ENCODE measurements at places on chromosomes 2 and 18.

GRCh38 chr2:238240757-238241711 is 1.2 kb upstream of the HES6 start:
- DNase-seq = no peak

DNA sequence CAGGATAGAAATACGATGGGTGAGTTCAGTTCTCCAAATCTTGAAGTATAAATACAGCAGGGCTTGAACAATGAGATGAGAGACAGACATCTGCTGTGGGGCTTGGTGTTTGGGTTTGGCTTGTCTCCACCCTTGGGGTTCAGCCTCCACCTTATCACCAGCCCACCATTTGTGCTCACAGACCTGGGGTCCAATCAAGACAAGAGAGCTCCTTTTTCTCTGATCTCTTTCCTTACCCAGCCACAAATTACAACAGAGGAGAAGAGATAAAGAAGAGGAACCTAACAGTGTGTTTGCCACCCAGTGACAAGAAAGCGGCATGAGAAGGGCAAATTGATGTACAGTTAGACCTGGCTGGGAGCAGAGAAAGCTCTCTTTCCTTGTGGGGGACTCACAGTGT is 204.5 kb upstream of the CXCR4 start:
- no peak for DNase-seq

DNA sequence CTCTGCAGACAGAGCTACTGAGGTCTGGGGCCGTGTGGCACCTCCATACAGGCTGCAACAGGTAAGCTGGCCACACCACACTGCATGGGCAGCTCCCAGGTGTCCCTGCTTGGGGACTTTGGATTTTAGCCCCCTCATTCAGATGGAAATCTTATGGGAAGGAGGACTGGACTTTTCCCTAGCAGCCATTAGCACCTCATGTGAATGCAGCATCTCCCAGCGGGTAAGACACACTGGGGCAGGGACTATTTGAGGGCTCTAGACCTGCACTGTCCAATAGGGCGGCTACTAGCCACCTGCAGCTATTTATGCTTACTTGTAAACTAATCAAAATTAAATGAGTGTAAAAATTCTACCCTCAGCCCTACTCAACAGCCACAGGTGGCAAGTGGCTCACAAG is 34.2 kb upstream of the GLI2 start:
- DNase-seq = no peak

- no peak for DNase-seq
Measured at GRCh38 chr18:50737127-50737526, 82.7 kb downstream of the MRO start.

- no peak for DNase-seq
Measured at GRCh38 chr18:74290794-74291471, 830 bp downstream of the CYB5A start.

GRCh38 chr2:96412307-96413258 is 77.0 kb downstream of the NCAPH start:
- no peak for DNase-seq

GRCh38 chr18:45688833-45689232 is 35.1 kb upstream of the SLC14A1 start:
- peak; percentile 55 for DNase-seq

- DNase-seq = no peak
Measured at GRCh38 chr2:234322766-234323465, 174.0 kb downstream of the ARL4C start.

- DNase-seq = no peak
Measured at GRCh38 chr2:206202446-206202845, 42.8 kb downstream of the EEF1B2 start.

DNA sequence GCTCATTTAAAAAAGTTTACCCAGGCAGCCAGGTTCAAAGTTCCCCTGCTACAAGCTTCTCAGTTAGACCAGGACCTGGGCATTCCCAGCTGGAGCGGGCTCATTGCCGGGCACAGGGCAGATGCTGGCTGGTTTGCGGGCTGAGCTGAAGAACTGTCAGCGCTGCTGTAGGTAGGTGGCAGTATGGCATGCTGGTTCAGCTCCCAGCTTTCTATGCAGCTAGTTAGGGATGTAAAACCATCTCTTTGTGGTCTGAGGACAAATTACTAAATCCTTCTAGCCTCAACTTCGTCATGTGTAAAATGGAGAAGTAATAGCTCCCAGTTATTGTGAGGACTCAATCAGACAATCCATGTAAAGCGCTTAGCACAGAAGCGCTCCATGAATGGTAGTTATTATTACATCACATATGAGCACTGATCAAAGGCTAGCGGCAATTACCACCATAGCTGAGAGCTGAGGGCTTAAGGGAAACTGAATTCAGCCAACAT is 2.4 kb upstream of the LDLRAD4 start:
- DNase-seq = peak; percentile 40

DNA sequence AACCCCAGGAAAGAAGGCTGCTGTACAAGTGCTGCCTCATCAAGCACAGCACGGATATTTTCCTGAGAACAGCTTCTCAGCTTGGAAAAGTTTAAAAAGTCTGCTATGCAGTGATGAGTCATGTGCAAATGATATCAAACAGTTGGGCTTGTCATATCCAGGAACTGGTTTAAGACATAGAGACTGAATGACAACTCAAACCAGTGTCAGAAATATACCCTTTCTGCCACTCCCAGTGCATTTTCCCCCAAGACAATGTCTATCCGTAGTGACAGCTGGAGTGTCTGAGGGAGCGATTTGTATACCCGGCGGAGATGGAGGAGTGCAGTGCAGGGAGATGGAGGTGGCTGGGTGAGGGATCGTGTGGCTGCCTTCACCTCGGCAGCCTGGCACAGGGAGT is 28.2 kb downstream of the SOX11 start:
- no peak for DNase-seq

DNA sequence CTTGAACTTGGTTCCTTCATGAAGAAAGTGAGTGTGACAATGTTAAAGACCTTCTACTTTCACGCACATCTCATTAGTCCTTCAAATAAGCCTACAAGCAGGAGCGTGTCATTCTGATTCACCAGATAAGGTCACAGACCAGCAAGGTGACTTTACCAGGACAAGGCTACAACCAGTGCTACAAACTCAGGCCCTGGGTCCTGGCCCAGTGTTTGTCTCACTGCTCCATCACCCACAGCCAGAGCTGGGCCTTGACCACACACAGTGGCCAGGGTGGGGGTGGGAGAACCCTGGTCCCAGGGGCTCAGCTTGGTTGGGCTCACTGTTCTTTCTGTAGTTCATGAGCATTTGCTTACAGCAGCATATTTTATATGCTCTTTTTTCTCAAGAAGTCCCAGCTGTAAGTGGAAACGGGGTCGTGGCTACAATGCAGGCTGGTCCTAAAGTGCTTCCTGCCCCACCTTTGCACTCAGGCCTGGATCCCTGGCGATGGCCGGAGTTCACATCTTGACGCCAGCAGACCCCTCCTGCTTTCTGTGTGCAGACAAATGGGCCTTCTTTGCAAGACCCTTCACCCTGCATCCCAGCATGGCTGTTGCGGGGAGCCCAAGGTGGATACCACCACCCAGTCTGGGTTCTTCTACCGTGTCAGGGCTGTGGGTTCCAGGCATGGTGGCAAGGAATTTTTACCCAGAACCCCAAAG is 153.6 kb upstream of the EPAS1 start:
- DNase-seq = no peak

DNA sequence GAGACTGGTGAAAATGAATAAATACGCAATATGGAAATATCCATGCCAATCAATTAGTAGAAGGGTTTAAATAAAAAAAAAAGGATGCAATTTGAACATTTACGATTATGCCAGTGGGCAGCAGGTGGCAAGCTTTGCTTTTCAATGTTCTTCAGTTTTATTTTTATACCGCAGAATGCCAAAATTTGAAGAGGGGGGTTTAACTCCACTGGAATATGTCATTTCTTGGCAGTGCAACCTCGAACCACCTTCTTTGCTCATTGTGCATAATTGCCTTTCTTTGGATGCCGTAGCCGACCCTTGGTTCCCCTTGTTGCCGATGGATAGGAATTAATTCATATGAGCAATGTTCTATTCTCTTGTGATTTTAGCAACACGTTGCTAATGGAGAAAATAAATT is 88.0 kb downstream of the LTBP1 start:
- DNase-seq = no peak

DNA sequence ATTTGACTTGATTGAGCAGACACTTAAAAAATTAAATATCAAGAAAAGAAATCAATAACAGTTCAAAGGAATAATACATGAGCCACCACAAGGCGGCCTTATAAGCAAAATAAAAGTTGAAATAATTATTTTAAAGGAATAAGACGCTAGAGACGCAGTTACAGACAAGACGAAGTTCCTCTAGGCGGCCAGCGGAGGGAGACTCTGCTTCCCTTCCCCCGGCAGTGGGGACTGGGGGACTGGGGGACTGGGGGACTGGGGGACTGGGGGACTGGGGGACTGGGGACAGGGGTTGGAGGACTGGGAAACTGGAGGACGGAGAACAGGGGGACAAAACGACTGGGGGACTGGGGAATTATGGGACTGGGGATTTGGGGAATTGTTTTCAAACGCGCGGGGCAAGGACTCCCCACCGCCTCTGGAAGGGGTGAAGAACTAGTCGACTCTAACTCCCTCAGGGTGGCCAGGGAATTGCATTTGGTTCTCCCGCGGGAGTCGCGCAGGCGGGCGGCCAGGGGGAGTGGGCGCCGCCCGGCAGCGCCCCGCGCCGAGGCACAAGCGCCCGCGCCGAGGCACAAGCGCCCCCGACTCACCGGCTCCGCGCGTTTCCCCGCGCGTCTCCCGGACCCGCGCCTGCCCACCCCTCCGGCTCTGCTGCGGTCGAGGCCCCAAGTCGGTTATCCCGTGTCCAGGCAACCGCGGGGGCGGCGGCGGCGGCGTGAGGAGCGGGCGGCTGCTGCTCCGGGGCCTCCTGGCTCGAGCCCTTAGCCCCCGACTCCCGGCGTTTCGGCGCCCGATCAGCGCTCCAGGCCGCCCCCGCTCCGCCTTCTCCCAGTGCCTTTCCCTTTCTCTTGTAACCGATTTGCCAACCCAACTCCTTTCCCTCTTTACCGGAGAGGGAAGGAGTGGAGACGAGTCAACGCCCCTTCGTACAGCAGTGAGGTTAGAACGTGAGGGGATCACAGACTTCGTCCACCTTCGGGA is at the start of gene CCDC178:
Gene CCDC178 (minus strand): TSS at position 662 of the 984 bp plus-strand sequence. CDS start 28,633 bp downstream, outside the sequence.
- DNase-seq = no peak

DNA sequence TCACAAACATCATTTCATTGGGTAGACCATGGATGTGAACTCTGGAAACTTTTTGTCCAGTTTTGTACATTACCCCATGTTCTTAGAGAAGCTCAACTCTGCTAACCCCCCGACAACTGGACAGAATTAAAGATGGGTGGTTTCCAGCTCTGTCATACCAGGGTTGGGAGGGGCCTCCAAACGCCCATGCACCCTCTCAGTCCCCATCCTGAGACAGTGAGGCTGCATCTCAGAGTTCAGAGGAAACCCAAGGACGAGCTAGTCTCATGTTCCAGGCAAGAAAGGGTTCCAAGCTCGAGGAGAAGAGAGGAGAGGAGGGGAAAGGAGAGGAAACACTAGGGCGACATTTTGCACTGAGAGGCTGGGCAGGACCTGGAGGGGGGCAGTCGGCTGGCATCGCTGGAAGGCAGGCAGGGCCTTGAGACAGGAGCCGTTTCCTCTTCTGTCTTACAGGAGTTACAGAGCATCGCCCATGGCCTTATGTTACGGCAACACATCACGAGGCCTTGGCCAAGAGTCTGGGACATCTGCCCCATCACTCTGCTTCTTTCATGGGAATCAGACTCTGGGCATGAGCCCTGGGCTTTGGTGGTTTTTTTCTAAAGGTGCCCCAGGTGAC is 16.4 kb downstream of the MAL start:
- DNase-seq = no peak

- DNase-seq = no peak
Measured at GRCh38 chr2:183123959-183124221, 353 bp upstream of the NUP35 start.

DNA sequence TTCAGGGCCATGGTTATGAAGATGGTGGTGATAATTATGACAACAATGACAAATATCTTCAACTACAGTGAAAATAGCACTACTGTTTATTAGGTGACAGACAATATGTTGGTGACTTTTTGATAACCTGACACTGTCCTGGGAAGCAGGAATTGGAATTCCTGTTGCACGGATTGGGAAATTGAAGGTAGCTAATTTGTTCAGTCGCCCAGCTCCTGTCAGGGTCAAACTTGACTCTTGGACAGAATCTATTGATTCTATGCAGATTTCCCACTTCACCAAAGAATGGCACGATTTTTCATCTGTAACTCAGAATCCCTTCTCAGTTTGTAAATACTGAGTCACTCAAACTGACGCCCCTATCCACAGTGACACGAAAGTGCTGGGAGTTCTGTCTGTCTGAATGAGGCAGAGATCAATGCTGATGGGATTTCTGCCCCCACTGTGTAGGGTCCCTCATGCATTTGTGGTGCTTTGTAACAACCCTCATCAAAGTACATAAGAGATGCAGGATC is 779.5 kb upstream of the ID2 start:
- no peak for DNase-seq

GRCh38 chr2:74036450-74037195 is 51.9 kb downstream of the TET3 start:
- no peak for DNase-seq

- no peak for DNase-seq
Measured at GRCh38 chr2:83826577-83826976, 632.5 kb downstream of the SUCLG1 start.

GRCh38 chr2:184564092-184564491 is 34.2 kb upstream of the ZNF804A start:
- no peak for DNase-seq

DNA sequence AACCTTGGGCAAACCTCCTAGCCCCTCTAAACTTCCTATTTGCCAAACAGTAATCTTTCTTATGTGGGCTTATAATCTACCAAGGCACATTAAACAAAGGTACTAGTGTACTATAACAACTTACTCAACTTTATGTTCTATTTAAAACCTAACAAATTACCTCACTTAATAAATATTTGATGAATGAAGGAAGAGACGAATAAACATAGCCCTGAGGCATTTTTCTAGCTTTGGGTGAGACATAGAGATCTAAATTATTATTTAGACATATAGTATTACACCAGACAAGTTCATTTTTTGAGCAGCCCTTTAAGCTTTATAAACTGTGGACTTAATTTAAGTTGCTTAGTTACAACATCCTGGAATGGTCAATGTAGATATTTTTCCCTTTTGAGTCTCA is 104.6 kb downstream of the UNC80 start:
- DNase-seq = no peak

DNA sequence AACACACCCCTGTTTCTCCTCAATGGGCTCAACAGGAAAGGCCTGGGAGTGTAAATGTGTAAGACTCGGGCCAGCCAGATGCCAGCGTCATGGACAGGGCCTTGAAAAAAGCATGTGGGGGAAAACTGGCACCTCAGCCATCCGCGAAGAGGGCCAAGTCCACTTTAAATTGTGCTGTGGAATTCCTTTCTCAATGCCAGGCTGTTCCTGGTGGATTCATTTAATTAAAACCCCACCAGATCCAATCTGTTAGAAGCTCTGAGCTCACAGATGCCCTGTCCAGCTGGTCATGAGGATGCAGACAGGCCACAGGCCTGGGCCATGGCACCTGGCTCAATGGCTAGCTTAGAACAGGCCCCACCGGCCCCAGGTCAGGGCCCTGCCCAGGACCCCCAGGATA is 24.8 kb downstream of the KCNK3 start:
- DNase-seq = no peak

GRCh38 chr18:35460736-35461161 is 37.0 kb downstream of the INO80C start:
- no peak for DNase-seq

GRCh38 chr2:210226223-210226622 is 976 bp upstream of the ACADL start:
- DNase-seq = no peak

- no peak for DNase-seq
Measured at GRCh38 chr2:187842315-187842714, 288.1 kb upstream of the TFPI start.

All from activated T-cell treated with anti-CD3 and anti-CD28 coated beads for 24 hours (primary cell).